CD4-positive, alpha-beta T cell treated with Interleukin-4 for 1 hour (primary cell): ENCODE measurements at places on chromosomes 12 and 14.

GRCh38 chr12:124852329-124852831, 11.3 kb downstream of the SCARB1 start:
- peak; percentile 63 for DNase-seq

DNA sequence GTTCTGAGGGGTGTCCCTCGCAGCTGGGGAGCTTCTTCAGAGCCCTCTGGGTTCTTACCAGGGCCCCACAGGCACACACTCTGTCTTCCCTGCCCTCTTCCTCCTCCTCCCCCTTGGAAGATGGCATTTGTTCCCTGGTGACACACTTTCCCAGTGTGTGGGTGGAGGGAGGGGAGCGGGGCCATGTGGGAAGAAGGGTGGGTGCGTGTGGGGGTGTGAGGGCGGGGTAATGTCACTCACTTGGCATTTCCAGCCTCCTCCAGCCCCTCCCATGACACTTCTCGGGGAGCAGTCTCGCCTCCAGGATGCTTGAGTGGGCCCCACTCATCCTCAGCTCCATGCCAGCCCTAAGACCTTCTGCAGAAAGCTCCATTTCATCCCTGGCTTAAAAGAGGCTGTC, 61.3 kb downstream of the ADCK1 start:
- no peak for DNase-seq

DNA sequence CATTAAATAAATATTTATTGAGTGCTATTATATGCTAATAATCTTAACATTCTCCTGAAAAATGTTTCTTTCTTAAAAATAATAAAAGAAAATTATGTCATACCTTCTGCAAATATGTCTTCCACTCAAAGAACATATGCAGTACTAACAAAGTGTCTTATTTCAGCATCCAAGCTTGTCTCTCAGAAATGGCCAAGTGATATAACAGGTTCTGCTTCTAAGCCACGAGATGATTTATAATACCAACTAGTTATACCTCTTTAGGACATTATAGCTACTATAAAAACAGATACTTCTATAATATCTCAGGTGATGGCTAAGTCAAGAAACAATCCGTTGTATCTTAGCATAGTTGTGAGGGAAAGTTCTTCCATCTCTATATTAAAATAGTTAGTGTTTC, 128.1 kb upstream of the ARID2 start:
- DNase-seq: no peak

DNA sequence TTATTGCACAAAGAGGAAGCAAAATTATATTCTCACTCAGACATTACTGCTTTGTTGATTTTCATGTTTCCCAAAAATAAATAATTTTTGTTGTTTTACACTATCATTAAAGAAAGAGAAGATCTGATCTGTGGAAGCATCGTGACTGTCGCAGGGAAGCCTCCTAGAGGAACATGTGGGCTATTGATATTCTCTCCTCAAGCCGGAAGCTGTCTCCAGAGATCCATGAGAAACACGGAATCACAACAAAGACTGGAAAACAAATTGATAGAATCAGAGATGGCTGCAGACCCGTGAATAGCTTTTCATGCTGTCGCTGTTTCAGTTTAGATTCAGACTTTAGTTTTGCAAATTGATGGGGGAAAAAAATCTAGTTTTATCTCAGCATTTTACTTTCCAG, 235.2 kb upstream of the TMPO start:
- no peak for DNase-seq

- DNase-seq: no peak
Measured at GRCh38 chr12:83210933-83211332, 524.2 kb downstream of the TMTC2 start.

DNA sequence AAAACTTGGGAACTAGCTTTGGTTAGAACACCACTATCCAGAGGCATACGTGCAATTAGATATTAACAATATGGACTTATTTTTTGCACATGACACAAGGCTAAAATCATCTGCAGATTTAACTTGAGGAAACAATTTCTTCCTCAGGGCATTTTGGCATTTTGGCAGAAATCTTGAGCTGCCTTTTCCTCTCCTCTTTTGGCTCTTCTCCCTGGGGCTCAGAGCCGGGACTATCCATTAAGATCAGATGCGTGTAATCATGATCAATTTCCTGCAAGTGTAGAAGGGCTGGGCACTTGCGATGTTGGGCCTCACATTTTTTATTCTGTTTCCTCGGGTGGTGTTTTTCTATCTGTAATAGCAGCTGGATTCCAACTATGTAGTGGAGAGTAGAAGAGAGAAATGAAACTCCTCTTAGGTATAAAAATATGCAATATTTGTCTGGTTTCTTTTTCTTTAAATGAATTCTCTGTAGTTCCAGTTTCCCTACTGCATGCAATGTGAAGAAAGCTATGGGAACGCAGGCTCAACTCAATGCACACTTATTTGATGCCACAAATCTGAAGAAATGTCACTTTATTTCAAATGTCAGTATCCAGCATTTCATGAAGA, 1010.8 kb downstream of the FLRT2 start:
- DNase-seq: no peak

DNA sequence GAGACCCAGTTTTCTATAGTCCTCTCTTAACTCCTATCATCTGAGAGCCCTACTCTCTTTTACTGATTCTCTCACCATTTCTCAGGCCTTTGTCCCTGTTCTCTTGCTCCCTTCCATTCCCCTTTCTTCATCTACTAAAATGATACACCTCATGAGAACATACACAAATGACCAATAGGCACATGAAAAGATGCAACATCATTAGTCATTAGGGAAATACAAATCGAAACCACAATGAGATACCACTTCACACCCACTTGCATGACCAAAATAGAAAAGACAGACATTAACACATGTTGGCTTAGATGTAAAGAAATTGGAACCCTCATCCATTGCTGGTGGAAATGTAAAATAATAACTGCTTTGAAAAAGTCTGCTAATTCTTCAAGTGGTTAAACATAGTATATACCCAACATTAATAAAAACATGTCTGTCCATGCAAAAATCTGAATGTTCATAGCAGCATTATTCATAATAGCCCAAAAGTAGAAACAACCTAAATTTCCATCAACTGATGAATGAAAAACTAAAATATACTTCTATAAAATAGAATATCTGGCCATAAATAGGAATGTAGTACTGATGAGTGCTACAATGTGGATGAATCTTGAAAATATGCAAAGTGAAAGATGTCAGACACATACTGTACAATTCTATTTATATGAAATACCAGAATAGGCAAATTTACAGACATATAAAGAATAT, 66.0 kb downstream of the DENND5B start:
- no peak for DNase-seq

DNA sequence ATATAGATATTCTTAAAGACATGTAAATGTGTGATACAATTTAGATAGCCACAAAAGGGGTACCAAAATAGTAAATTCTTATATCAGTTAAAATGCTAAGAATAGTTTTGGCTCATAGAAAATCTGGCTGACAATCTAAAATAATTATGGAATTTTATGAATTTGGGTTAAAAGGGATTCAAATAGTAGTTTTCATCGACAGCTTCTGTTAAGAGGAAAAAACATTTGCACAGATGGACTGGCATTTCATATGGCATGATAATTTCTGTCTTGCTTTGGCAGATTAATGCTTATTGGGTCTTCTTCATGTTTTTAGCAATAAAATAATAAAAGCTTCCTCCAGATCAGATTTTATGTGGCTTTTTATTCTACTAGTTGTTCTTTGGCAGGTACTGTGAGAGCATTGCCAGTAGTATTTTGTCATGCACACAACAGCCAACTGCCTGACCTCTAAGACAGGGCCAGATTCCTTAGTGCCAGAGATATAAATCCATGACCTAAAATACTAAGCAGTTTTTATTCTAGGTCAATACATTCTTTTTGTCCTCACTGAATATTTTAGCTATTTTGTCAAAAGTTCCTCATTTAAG, 9.1 kb downstream of the ABCD2 start:
- DNase-seq: no peak

- no peak for DNase-seq
Measured at GRCh38 chr12:102052192-102053061, 9.4 kb downstream of the WASHC3 start.

- DNase-seq: no peak
Measured at GRCh38 chr12:49868952-49869815, 26.3 kb upstream of the BCDIN3D start.

- no peak for DNase-seq
Measured at GRCh38 chr12:91225316-91225715, 42.7 kb upstream of the DCN start.

DNA sequence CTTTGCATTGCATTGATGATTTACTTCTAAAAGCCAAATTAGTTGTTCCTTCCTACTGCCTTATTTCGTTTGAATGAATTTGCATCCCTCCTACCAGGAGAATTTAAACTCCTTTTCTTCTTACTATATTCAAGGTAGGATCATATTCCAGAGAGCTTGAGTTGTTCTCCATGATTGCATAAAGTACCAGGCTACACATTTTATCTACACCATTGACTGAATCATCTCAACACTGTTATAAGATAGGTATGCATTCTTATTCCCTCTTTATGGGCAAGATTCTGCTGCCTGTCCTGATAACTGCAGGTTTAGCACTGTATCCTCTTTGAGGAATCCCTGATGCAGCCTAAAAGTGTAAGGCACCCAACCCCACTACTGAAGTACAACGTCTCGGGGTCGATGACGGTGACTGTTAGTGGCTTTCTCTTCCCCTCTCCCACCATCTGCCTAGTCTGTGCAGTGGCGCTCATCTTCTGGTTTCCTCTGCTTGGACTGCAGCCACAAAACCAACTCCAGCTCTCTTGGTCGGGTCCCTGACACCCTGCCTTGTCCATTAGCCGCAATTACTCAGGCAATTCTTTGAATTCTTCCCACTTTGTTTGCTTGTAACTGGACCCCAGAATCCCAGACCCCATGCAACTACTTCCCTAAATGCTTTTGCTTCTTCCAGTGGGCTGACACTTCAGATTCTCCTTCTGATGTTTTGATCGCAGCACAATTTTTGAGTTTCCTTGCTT, 44.4 kb upstream of the STXBP6 start:
- DNase-seq: no peak

GRCh38 chr12:96258104-96258961, 64.2 kb downstream of the ELK3 start:
- DNase-seq: peak; percentile 38

- no peak for DNase-seq
Measured at GRCh38 chr12:131521326-131521725, 189.6 kb upstream of the SFSWAP start.

GRCh38 chr12:26803552-26803951, 29.4 kb downstream of the ITPR2 start:
- no peak for DNase-seq

GRCh38 chr12:116402163-116402939, 124.9 kb upstream of the MED13L start:
- no peak for DNase-seq

DNA sequence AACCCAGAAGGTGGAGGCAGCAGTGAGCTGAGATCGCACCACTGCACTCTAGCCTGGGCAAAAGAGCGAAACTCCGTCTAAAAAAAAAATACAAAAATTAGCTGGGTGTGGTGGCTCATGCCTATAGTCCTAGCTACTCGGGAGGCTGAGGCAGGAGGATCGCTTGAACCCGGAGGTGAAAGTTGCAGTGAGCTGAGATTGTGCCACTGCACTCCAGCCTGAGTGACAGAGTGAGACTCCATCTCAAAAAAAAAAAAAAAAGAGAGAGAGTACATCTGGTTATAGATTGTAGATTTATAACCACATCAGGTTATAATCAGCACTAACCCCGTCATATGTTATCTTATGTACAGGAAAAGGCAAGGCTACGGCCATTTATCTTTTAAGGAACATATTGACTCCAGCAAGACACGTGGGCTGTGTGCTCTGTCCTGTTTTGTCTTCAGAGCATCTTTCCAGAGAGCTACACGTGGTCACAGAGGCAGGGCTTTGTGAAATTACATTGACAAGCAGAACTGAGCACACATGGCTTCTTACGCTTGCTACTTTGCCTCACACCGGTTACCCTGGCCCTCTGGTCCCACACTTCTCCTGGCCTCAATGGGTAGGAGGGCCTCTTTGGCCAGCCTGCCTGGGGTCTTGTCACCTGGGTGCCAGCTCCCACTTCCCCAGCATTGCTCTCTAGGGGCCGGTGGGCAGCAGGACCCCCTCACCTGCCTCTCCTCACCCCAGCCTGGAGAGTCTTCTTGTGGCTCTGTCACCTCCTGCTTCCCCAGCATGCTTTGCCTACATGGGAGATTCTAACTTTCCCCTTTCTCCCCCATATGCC, 6.8 kb upstream of the DYNC1H1 start:
- no peak for DNase-seq

- no peak for DNase-seq
Measured at GRCh38 chr12:96890331-96890730, 16.7 kb upstream of the NEDD1 start.

DNA sequence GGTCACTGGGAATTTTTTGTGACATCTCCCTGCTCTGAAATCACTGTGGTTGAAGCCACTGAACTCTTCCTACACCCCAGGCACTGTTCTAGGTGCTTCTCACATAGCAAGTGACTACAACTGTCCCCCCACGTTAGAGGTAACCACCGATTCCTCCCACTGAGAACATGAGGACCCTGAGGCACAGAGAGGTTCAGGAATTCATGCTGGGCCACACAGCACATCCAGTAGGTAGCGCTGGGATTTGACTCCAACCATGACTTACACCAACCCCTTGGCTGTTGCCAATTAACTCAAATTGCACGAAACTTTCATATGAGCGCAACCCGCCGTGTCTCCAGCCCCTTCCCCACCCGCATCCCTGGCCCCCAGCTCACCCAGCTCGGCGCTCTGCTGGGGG, 105.2 kb downstream of the RFLNA start:
- DNase-seq: no peak

- peak; percentile 21 for DNase-seq
Measured at GRCh38 chr14:94485944-94486841, 10.2 kb upstream of the SERPINA9 start.

- DNase-seq: no peak
Measured at GRCh38 chr12:1174659-1175058, 183.6 kb downstream of the ERC1 start.

DNA sequence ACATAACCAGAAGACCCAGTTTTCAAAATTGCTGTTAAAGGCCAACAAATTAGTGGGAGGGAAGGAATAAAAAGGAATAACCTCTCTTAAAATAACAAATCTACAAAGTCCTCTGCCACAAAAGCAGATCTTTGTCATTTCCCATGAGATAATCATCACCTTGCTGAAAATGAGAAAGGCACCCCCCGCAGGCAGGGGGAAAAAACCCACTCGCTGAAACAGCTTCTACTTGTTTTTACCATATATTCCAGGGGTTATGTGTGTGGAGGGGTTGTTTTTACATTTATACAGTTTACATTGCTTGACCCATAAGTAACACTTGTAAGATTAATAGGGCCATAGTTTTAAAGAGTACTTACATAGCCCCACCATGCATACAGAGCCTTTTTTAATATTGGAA, 131.0 kb downstream of the PRICKLE1 start:
- no peak for DNase-seq

- no peak for DNase-seq
Measured at GRCh38 chr14:88793259-88793625, 489 bp upstream of the EML5 start.

- DNase-seq: no peak
Measured at GRCh38 chr14:55938249-55938791, 179.9 kb upstream of the PELI2 start.
